ENCODE measurements at places on chromosomes 4 and X. TPM values are rescaled to one million over a fixed set of nuclear protein-coding genes. Genes with fewer than 3 reads are reported as not detected.

The USP17L19 gene
- total RNA-seq, result not detected

DNA sequence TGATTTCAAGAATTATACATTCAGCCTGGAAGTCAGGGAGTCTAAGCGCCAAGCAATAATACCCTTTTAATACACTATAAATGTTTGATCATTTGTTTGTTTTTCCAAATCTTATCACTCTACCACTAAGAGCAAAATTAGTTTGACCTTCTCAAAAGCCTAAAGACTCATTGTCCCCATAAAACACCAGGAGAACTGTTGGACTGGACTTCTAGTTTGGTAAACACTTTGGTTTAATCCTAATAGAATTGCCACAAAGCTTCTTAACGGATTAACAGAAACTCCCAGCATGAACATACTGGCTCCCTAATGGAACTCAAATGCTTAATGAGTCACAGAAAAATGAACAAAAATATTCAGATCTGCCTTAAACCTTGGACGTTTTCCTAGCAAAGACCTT is 34.9 kb downstream of the SYTL5 start:
- no peak for DNase-seq

The HEPH gene
- 3.3 TPM for total RNA-seq

- DNase-seq, result no peak
These were observed 32.2 kb downstream of the ATG4A start for GRCh38 chrX:108123591-108124366.

GRCh38 chr4:139300431-139301112 is 733 bp upstream of the NAA15 start:
- DNase-seq, result no peak

- no peak for DNase-seq
These were observed 6.9 kb downstream of the MOB1B start for GRCh38 chr4:70908993-70909556.

The CLDN34 gene
- not detected for total RNA-seq

The WDR17 gene
- total RNA-seq, result 63.6 TPM

GRCh38 chrX:45537936-45538335 is 337.3 kb upstream of the DIPK2B start:
- no peak for DNase-seq

- DNase-seq, result no peak
These were observed 358.4 kb upstream of the MAGEB16 start for GRCh38 chrX:35439692-35440091.

Data from frontal cortex (tissue), 4 donors.